ENCODE measurements at places on chromosomes 12 and 14.

GRCh38 chr12:107441665-107442300, 243.8 kb upstream of the PWP1 start:
- DNase-seq = peak; percentile 2

DNA sequence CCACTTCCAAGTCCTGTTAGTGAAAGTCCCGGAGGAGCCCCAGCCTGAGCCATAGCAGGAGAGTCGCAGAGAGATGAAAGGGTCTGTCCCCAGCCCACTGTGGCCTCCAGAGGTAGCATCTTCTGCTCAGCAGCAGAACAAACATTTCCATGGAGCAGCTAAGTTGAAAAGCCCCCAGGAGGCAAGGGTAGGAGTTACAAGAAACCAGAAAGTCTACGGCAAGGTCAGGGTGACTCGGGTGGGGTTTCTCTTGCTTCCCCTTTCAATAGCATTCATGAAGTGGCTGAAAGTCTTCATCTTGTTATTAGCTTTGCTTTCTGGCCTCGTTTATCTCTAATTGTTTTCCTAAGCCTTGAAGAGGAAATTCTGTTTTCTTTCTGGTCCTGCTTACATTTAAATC, 151.2 kb upstream of the DIO3 start:
- no peak for DNase-seq

- DNase-seq = no peak
Measured at GRCh38 chr14:33848706-33849454, 102.0 kb downstream of the EGLN3 start.

DNA sequence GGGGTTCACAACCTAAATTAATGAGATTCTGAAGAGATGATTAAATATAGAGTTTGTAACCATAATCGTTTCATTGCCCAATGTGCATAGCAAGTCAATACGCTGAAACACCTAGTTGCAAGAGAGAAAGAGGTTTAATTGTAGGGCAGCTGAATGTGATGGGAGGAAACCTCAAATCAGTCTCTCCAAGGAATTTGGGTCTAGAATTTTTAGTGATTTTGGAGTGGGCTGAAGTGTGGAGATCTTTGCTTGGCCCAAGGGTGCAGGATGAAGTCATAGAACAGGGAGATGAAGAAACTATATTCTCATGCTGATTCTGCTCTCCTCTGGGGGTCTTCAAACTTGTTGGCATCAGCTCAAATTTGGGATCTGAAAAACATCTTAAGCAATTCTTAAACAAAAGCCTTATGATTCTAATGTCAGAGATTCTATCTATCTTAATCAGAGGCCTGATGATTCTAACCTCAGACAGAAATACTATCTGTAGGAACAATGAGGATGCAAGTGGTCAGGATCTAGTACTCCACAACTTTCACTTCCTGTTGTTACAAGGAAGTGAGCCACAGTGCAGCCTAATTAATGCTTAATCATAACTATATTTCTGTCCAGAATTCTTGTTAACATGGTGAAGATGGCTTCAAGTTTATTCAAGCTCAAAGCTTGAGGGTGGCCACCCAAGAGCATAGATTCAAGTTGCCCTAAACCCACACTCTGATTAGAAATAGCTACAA, 80.2 kb upstream of the FUT8 start:
- DNase-seq = no peak

- DNase-seq = peak; percentile 31
Measured at GRCh38 chr12:57836442-57837375, 9.8 kb downstream of the CTDSP2 start.

DNA sequence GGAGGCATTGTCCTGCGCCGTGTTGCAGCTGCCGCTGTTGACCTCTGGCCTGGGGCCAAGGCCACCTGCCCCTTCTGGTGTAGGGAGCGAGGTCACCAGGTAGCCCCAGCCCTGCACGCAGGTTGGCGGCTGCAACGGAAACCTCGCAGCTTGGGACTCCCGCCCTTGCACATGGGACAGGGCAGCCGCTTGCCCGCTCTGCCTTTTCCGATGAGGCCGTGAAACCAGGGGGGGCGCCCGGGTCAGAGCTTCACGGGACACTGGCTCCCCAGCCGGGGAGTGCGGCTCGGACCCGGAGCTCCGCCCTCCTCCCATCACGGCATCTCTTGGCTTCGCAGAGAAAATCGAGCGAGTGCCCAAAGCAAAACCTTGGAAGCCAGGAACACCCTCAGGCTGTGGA, 25.4 kb downstream of the DNAH10 start:
- no peak for DNase-seq

Data from effector memory CD8-positive, alpha-beta T cell (primary cell).